Inflammatory macrophage (primary cell): ENCODE measurements at places on chromosomes 6 and 20.

- no peak for DNase-seq
These were observed 42.5 kb upstream of the TGM3 start for GRCh38 chr20:2253256-2253655.

GRCh38 chr6:158703837-158704822 is 54.3 kb downstream of the SYTL3 start:
- peak; percentile 84 for DNase-seq

- peak; percentile 20 for DNase-seq
These were observed 675 bp downstream of the DSTN start for GRCh38 chr20:17570347-17571152.

DNA sequence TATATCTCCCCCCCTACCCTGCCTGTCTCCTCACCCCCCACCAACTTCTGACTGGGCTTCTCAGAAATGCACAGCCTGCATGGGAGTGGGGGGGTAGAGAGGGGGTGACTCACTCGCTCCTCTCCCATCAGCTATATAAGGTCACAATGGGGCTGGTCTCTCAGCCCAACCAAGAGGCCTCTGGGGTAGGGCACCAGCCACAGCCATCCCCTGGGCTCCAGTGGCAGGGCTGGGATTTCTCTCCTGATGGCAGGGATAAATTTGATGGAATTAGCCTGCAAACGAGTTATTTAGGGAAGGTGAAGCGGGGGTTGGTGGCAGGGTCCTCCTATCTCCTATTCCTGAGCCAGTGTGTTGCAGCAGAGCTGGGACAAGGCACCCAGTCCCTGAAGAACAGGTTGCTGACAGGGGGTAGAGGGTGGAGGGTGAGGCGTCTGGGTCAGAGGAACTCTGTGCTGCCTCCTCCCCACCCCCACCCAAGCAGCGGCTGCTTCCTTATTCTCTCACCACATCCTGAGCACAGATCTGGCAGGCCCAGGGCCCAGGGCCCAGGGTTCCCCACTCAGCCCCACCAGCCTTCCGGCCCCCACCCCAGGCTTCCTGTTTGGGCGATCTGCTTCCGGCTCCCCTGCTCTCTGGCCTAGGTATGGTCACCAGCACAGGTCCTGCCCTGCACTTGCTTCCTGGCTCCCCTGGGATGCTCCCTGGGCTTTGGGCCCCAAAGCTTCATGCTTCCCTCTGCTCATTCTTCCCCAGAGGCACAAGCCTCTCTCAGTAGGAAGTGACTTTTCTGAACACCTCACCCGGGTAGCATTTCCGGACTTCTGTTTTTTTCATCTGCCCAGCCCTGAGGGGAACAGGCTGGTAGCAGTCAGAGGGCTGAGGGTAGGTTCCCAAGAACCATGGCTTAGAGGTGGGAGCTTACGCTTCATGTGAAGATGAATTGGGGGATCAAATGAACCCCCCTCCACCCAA is 4.0 kb downstream of the PPP1R18 start:
- peak; percentile 88 for DNase-seq

DNA sequence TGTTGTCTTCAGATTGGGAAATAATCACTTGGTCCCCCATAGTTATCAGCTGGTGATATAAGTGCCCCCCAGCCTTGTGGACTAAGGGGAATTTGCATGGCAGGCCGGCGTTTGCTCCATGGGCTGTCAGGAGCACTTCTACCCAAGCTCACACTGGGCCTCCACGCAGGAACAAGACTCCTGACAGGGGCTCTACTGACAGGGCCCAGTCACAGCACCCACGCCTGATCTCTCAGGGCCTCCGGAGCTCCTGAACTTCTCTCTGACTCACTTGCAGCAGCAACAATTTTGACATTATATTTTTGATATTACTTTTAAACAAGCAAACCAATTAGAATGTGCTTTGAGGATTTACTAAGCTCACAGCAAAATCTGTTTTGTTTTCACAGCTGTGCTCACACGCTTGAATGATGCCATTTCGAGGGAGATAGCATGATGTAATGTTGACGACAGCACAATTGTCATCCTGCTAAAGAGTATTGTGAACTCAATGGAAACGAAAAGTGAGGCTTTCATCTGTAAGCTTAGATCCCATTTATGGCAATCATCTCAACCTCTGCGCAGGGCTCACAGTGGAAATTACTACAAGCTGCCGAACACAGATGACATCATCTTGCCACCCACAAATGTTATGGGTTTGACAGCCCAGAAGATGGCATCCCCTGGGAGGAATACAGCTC is 28.7 kb upstream of the TXNDC5 start:
- DNase-seq, result no peak

- DNase-seq, result no peak
These were observed 12.5 kb downstream of the ENTPD6 start for GRCh38 chr20:25207960-25208534.

- no peak for DNase-seq
These were observed 66.8 kb upstream of the RSPO3 start for GRCh38 chr6:127051571-127052260.

- DNase-seq, result no peak
These were observed 332.6 kb upstream of the EPHA7 start for GRCh38 chr6:93751969-93752368.

GRCh38 chr6:150149146-150149545 is 6.3 kb downstream of the PPP1R14C start:
- DNase-seq, result no peak

DNA sequence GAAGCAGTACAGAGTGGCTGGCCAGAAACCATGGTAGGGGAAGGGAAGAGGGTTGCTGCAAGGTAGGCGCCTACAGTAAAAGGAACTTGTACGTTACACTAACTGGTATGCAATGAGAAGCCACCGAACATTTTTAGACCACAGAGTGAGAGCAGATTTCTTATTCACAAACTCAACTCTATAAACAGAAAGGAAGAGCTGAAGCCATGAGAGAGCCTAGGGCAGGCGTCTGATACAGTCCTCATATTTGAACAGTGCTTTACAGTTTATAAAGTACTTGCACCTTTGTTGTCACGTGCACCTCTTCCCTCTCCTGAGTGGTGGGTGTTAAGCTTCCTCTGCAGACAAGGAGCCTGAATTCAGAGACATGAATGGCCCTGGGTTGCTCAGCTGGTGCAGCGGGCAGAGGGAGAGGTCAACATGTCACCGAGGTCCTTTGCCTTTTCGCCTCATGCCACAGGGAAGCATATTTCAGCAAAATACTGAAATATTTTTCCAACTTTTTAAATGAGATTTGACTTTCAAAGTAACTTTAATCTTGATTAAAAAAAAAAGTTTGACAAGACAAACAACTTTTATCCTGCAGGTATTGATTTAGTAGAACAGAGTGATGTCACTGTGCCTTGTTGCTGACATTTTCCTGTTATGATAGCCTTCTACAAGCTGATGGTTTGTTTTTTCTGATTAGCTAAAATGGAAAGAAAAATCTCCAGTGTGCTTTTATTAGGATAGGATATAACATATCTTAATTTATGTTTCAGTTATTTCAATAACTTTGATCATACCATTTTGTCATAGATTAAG is 23.8 kb downstream of the UST start:
- peak; percentile 24 for DNase-seq

DNA sequence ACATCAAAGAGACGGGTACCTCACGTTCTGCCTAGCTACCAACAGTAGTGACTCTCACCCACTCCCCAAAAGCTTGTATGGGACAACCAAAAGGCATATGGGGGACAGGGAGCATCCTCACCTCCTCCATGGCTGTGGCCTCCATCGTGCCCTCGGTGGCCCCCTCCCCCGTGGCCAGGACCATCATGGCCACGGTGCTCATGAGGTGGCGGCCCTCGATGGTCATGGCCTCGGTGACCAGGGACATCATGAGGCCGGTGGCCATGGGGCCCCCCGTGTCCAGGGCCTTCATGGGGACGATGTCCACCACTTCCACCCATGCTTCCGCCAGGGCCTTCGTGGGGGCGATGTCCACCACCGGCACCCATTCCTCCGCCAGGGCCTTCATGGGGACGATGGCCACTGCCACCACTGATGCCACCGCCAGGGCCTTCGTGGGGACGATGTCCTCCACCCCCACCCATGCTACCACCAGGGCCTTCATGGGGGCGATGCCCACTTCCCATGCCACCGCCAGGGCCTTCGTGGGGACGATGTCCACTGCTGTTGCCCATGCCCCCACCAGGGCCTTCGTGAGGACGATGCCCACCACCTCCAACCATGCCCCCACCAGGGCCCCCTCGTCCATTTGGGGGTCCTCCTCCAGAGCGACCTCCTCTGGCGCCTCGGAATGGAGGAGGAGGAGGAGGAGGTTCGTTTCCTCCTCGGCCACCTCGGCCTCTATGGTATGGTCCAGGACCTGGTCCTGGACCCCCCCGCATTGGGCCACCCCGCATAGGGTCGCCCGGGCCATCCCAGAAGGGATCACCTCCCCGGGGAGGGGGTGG is 15.0 kb downstream of the PPP1R10 start:
- no peak for DNase-seq

GRCh38 chr6:31386099-31386498 is 17.3 kb upstream of the MICA start:
- no peak for DNase-seq

- peak; percentile 96 for DNase-seq
These were observed 297.4 kb downstream of the QKI start for GRCh38 chr6:163711615-163712565.

GRCh38 chr6:130994319-130995097 is 68.5 kb downstream of the EPB41L2 start:
- no peak for DNase-seq

- no peak for DNase-seq
These were observed 79.8 kb upstream of the CCN6 start for GRCh38 chr6:111973927-111974639.

GRCh38 chr6:52566201-52566600 is 10.7 kb downstream of the TRAM2 start:
- no peak for DNase-seq

DNA sequence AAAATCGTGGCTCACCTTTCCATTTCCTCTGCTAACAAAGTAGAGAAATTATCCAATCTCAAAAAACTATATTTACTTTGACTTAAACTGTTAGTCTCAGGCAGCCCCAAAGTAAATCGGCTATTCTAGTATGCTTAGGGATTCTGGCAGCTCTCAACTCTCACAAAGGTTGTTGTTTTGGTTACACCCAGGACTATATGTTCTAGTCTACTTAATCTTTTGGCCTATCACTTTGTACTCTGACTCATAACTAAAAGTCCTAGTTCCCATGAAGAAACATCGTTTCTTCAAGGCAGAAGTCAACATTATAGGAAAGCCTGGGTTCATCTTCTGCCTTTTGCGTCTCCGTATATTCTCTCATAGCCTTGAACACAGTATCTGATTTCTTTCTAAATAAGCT is 42.3 kb downstream of the MYLK4 start:
- no peak for DNase-seq

- no peak for DNase-seq
These were observed 15.0 kb downstream of the SLC2A10 start for GRCh38 chr20:46724343-46724959.

GRCh38 chr6:111651185-111652034 is 45.7 kb upstream of the TRAF3IP2 start:
- peak; percentile 9 for DNase-seq

DNA sequence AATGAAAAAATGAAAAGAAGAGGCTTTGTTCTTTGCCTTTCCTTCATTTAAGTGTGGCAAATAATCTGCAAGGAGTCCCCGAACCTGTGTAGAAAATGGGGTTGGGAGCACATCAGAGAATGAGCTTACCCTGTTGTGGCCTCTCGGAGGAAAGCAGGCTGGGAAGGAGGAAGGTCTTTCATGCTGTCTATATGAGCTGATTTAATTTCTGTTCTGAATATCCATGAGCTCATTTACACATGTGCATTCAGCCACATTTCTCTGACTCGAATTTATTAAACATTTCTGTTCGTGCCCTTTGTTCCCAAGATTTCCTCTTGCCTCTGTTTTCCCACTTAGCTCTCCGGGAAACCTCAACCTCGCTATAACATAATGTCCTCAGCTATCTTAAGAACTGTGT is 584.4 kb upstream of the CDH4 start:
- DNase-seq, result no peak

DNA sequence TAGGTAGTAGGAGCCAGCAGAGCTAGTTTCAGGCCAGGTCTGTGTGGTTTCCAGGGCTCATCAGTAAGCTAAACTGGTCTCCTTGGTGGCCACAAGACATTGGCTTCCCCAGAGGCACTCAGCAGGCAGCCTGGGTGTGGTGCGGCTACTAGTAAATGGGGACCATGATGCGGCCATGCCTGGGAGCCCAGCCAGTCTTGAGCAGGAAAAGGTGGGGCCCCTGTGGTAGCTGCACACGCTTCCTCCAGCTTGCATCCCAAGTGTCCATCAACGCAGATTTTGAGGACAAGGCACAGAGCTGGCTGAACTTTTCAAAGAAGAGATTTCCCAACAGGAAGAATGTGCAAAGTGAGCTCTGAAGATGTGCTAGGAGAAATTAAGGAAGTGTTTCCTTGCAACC is 107.4 kb upstream of the NAA20 start:
- peak; percentile 40 for DNase-seq

- DNase-seq, result no peak
These were observed 48.6 kb downstream of the RALGAPA2 start for GRCh38 chr20:20663841-20664240.

DNA sequence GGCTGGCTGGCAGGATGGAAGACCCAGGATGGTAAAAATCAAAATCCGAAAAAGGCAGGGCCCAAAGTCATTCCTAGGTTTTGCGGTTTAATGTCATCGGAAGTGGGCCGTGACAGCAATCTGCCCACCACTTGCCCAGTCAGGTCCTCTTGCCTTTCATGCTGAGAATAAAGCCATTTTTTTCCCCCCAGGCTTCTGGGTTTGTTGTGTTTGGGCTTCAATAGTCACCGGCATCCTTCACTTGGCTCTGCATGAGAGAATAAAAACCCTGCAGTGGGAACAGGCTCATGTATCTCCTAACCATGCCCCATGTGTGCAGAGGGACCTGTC is 56.1 kb downstream of the MEP1A start:
- no peak for DNase-seq

DNA sequence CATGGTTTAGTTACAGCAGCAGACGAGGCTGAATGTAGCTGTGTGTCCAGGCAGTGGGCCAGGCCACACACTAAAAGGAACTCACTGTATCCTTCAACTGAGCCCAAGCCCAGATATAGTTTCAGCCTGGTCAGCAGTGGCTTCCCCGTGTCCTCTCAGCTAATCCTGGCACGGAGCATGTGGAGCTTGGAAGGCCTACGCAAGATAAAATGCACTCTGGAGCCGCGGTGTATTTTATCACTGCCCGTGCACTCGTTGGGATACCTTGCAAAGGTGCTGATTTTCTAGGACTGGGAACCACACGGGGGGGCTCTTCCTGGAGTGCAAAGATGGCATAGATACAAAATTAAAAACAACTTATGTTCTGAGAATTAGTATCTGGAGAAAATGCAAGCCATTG is 48.4 kb upstream of the IYD start:
- DNase-seq, result no peak

GRCh38 chr6:403659-404655 is 12.4 kb downstream of the IRF4 start:
- DNase-seq, result no peak

GRCh38 chr6:109377717-109378116 is 4.5 kb downstream of the CD164 start:
- DNase-seq, result no peak

- DNase-seq, result no peak
These were observed 48.2 kb upstream of the BEND6 start for GRCh38 chr6:56906752-56907151.

DNA sequence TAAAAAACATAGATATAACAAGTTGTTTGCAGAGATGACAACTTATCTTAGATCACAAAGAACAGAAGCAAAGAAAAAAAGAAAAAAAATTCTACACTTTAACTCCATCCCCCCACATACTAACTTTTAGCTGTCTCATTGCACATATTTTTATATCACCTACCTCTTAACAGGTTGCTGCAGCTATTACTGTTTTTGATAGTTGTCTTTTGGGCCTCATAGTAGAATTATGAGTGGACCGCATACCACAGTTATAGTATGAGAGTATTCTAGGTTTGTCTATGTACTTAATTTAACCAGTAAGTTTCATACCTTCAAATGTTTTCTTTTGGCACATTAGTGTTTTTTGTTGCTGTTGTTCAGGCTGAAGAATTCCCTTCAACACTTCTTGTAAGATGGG is 12.3 kb downstream of the RSPH3 start:
- no peak for DNase-seq
